Heart left ventricle (tissue), 16 donors: ENCODE measurements at places on chromosomes 3 and 15. TPM values are rescaled to one million over a fixed set of nuclear protein-coding genes. Genes with fewer than 3 reads are reported as not detected.

DNA sequence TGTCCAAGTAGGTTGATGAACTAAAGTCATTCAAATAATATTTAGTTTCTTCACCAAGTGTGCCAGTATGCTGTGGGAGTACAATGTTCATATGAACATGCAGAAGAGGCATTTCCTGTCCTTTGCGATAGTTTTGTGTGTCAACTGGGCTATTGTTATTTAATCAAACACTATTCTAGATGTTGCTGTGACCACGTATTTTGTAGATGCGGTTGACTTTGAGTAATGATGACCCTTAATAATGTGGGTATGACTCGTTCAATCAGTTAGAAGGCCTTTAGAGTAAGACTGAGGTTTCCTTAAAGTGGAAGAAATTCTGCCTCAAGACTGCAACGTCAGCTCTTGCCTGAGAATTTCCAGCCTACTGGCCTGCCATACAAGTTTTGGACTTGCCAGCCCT is 470.7 kb upstream of the CBLB start:
- no peaks in the 10 kb centered on the region for H3K27me3 ChIP-seq
- no peak overlapping the region for H3K4me3 ChIP-seq
- H3K4me1 ChIP-seq = no peaks in the 10 kb centered on the region
- no peak for DNase-seq
- H3K27ac ChIP-seq = no peak overlapping the region

DNA sequence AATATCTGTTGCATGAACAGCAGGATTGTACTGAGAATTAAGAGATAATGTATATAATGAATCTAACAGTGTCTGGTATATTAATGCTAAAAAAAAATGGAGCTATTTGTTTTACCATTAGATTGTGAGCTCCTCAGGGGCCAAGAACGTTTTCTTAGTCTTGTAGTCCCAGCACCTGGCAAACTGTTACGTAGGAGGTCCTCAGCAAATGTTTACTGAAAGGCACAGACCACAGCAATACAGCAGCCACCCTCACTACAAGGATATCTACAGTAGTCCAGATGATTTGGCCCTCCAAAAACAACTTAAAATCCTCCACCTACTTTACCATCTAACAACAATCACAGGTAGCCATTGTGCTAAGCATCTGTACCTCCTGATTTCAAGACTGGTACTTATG is 59.7 kb downstream of the MSL2 start:
- H3K27me3 ChIP-seq = no peaks in the 10 kb centered on the region
- no peak overlapping the region for H3K4me3 ChIP-seq
- DNase-seq = no peak

ZPLD1 gene
- polyA plus RNA-seq = 0.14 TPM

ASB14 gene
- 3.6 TPM for polyA plus RNA-seq

UBR1 gene
- polyA plus RNA-seq = 4.9 TPM

TFG gene
- 115 TPM for polyA plus RNA-seq

GRCh38 chr3:58646503-58646902 is 20.1 kb downstream of the FAM3D start:
- H3K27me3 ChIP-seq = no peaks in the 10 kb centered on the region
- no peak overlapping the region for H3K4me3 ChIP-seq
- no peaks in the 10 kb centered on the region for H3K36me3 ChIP-seq
- DNase-seq = no peak

GRCh38 chr3:123559040-123559861 is 25.6 kb downstream of the HACD2 start:
- H3K4me3 ChIP-seq = no peak overlapping the region
- no peaks in the 10 kb centered on the region for H3K36me3 ChIP-seq
- H3K27ac ChIP-seq = no peak overlapping the region
- H3K27me3 ChIP-seq = no peaks in the 10 kb centered on the region

PAQR9 gene
- 5.0 TPM for polyA plus RNA-seq

DNA sequence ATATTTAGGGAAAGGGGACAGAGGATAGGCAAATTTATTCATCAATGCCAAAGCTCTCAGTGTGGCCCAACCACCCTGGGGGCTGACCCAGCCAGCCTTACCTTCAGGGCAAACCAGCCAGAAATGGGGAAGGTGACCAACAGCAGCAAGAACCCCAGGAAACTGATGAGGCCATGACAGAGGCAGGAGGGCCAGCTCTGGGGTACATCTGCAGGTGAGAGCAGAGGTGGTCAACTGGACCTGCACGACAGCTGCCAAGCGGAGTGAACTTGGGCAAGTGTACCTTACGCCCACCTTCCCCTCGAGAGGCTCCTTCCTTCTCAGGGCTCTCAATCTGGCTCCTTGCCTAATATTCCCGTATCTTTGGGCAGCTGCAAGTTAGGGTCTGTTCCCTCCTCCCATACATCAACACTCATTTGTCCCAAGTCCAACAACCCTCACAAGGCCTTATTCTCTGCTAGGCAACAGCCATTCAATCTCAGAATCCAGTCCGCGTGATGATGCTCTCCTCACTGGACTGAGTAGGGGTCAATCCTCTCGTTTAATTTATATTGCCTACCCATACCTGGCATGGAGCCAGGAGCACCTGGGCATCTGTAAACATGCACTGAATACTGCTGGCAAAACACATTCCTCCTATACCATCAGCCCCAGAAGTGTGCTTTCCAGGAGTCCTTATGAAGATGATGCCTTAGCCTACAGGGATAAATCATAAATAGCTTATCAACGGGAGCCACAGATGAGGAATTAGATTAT is 1.7 kb downstream of the STOML1 start:
- no peak overlapping the region for H3K4me3 ChIP-seq
- DNase-seq = no peak
- peaks cover 80% of the 10 kb centered on the region for H3K4me1 ChIP-seq

DNA sequence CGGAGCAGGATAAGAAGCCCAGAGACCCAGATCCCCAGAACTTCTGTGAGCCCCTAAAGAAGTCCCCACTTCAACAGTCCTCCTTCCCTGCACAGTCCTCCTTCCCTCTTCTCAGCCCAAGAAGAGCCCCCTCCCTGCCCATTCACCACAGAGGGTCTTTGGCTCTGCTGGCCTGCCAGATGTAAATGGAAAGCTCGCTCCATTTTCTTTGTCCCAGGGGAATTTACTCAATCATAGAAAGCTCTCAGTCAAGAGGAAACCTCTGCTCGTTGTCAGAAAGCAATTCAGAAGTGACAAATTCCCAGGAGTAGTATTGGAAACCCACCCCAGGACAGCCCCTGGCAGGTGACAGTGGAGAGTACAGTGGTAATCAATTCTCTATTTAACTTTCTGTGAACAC is 105.5 kb upstream of the SMAD3 start:
- no peak for DNase-seq
- no peak overlapping the region for H3K27ac ChIP-seq
- no peaks in the 10 kb centered on the region for H3K36me3 ChIP-seq
- peaks cover 3% of the 10 kb centered on the region for H3K4me1 ChIP-seq
- H3K27me3 ChIP-seq = no peaks in the 10 kb centered on the region

NBEAL2 gene
- 16.3 TPM for polyA plus RNA-seq
